ENCODE measurements at places on chromosomes 7 and 10.

DNA sequence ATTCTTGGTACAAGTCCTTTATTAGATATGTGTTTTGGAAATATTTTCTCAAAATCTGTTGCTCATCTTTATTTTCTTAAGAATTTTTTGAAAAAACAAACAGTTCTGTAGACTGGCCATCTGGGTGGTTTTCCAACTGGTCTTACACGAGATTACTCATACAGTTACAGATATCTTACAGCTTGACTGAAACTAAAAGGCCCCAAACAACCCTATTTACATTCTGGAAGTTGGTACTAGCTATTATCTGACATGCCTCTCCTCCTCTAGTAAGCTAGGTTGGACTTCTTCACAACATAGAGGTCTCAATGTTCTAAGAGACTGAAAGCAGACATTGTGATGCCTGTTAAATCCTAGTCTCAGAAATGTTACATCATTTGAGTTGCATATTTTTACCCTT lies 52.0 kb downstream of the ZNF22 start:
- DNase-seq: no peak

DNA sequence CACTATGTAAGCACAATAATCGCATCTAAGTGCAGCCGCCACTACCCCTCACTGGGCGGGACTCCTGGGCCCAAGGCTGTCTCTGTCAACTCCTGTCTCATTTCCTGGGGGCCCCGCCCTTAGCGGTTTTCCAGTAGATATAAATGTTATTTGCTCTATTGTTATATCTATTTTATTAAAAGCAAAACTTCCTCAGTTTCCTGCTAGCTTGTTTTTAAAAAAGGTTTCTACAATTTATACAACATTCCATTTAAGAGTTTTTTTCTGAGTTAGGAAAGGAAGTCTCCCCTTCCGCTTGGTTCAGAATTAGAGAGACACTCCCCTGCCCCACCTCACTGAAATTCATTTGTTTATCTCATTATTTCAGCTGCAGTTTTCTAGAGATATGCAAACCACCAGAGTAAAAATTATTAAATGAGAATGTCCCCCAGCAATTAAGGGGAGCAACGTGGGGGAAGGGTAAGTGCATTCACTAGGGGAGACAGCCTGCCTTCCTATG lies 82.7 kb downstream of the RAMP3 start:
- DNase-seq: peak; percentile 84

DNA sequence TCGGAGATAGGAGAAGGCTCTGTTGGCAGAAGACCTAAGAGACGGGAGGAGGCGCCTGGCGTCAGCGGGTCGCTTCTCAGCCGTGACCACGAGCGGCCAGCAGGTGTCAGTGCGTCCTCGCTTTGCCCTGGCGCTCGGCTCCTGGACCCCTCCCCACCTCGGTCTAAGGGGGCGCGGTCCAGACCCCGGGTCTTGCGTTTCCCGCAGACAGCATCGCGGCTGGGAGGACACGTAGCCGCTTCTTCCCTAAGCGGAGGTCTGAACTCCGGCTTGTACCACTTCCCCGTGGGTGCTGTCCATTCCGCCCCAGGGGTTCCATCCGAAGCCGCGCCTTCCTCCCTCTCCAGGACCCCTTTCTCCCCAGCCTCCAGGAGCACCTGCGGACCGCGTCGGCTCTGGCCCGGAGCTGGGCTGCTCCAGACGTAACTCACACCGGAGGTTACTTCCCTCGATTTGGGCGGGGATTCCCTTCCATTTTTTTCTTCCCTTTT lies 593 bp upstream of the ADRA2A start:
- DNase-seq: peak; percentile 84

- no peak for DNase-seq
Measured at GRCh38 chr7:127674361-127674760, 22.4 kb downstream of the SND1 start.

- no peak for DNase-seq
Measured at GRCh38 chr7:55570218-55570873, 2.0 kb downstream of the VOPP1 start.

GRCh38 chr10:119620241-119621077 lies 23.7 kb upstream of the TIAL1 start:
- DNase-seq: peak; percentile 18

- DNase-seq: no peak
Measured at GRCh38 chr7:77349141-77349540, 67.0 kb downstream of the GSAP start.

DNA sequence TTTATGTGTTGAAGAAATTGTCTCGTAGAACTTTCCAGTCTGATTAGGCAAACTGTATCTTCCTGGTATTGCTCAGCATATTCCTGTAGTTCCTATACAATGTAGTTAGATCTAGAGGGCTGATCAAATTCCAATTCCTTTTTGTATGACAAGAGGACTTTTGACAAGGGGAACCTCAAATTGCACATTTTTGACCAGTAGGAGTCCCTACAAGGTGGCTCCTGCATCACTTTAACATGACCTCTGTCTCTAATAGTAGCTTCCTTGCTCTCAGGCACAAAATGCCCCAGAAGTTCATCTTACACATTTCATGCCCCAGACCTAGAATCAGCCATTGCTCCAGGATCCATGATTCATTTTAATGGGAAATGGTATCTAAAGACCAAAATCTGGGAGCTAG lies 18.7 kb downstream of the HERPUD2 start:
- DNase-seq: peak; percentile 43

DNA sequence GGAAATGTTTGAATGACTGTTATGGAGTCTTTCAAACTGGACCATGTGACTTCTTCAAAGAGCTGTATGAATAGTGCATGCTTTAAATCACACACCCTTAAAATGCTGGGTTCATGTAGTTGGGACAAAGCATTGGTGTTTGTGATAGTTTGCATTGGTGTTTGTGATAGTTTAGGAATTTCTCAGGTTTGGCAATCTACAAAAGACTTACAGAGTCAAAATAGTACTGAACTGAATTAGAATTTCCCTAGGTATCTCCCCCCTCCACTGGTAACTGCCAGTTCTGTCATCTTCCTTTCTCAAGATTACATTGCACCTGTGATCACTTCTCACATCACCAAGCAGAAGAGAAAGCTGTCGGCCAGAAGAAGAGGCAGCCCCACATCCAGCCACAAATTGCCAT lies 261.1 kb downstream of the GATA3 start:
- DNase-seq: no peak

- DNase-seq: no peak
Measured at GRCh38 chr7:40723829-40724228, 589.0 kb downstream of the SUGCT start.

DNA sequence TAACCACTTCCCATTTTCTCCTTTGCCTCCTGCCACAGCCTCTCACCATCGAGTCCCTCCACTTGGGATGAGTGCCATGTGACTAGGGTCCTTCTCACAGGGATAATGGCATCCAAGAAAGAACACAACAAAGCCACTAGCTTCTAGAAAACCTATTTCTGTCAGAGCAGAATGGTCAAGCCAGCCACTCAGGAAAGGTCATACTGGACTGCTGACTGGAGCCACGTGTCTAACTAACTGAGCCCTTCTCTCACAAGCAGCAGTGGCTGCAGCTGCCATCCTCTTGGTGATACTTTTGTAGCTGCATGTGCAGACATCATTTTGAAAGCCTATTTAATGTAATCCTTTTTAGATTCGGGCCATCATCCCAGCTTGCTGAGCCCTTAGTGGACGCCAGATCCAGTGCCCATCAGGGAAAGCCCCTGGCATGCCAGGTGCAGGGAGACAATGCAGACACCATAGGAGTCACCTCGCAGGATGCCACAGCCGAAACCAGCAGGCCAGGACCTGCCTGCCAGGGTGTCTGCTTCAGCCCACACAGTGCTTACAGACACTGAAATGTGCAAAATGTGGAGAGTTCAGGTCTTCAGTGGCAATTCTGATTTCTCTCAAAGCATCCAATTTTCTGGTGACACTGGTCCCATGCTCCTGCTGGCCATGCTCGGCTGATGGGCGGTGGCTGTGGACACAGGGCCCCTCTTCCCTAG lies 98.3 kb upstream of the DDC start:
- no peak for DNase-seq

DNA sequence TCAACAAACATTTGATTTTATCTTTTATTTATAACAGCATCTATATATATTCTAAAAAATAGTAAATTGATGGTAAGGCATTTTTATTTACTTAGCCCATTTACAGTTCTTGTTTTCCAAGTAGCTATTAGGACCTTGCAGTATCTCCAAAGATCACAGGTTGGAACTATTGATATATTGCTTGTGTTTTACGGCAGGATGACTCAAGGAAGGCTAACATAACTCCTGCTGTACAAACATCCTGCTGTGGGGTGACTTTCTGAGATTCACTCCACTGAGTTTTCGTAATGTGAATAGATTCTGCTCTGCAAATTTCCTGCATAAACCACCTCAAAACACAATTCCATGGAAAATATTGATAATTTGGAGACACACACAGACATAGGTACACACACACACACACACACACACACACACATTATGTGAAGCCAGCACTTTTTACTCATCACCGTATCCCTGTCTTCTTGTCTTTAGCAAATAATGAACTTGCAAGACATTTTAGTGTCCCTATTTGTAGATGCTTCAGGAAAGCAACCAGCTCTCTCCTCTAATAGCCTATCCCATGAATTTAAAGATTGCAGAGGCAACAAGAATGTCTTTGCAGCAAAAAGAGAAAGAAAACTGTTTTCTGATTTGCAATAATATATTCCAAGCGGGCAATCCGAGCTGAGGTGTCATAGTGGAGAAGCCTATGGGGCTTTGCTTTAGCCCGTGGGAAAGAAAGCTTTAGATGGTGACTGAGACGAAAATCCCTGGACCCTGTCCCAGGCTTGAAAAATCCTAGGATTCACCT lies 722 bp downstream of the AGR2 start:
- DNase-seq: no peak

DNA sequence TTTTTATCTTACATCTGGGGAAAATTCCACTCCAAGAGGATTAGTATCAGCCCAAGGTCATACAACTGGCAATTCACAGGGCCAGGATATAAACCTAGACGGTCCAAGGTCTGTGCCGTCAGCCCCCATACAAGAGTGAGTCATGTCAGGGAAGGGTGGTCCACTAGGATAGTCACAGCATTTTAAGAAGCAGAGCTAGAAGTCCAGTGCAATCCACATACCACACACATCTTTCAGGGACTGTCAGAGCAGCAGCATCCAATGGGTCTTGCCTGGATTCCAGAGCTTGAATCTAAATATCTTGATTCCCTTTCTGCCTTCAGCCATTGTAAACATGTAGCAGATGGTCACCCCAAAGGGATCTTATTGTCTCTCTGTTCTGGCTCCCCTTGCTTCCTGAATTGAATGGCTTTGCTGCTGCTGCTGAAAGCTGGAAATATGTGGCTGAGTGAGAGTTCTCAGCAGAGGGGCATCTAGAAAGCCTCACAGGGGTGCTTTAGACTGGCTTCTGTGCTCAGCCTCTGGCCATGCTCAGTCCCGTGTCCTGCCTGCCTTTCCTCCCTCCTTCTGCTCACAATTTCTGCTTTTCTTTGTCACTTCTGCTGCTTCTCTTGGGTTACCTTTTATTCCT lies 9.9 kb upstream of the OR6V1 start:
- DNase-seq: no peak

DNA sequence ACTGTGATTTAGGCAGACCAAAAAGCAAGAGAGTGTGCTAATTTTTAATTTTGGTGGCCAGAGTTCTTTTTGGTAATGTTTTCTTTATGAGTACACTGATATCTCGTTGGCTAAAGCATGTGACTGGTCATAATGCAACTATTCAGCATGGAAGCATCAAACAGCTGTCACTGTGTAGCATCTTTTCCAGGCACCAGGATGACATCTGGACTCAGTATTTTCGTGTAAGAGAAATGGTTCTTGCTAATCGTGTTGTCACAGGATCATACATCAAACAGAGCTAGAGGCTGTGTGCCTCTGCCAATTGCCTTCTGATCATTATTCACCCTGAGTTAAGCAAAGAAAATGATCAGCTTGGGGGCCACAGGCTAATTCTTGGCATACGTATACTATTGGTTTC lies 118.9 kb downstream of the SND1 start:
- DNase-seq: no peak

DNA sequence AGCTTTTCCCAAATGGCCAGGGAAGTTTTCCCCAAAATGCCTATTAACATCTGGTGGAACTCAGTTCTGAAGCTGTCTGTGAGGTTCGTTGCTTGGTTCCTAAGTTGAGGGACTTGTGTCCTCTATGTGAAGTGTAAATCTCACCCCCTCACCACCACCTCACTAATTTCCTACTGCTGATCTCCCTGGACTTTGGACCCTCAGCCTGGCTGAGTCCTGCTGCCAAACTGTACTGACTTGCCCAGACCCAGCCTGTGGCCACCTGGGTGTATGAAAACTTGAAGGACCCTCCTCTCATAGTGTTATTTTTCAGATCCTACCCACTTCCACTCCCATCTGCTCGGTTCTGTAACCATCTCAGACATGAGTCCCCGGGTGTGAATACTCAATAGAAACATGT lies 94.9 kb downstream of the MET start:
- DNase-seq: no peak

DNA sequence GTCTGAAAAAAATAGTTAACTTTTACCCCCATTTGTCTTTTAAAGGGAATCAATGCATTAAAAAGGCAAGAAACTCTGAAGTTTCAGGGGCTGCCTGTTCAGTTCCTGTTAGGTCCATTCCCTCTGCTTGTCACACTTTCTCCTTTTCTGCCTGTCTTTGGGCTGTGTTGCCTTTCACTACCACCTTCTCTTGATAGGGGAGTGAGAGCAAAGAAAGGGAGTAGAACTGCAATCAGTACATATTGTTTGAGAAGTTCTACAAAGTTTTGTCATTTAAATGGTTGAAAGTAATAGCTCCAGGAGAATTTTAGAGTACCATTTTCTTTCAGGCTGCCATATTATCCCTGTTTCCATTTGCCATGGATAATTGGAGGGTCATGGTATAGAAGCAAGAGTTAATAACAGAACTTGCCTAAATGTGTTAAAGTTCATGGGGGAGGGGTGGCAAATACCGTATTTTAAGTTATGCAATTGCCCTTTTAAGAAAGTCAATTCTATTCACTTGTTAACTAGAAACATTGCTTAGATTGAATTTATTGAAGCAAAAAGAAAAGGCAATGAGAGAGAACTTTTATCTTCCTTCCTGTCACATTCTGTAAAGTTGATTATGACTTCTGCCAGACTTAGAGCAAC lies 38.6 kb downstream of the MPLKIP start:
- DNase-seq: no peak

DNA sequence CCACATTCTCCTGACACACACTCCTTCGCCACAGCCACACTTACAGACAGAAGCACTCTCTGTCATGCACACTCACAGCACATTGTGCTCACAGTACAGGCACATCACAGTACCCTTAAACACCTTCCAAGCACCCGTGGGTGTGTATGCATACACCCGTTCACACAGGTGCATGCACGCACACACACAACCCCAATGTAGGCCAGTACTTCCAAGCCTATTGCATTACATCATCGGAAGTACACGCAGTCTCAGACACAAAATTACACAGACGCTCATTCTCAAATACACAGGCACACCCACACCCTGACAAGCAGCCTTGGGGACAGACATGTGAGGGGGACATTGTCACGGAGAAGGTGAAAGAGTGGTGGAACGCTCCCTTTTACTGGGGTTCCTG lies 11.1 kb downstream of the KAZALD1 start:
- DNase-seq: no peak

- DNase-seq: no peak
Measured at GRCh38 chr10:109343293-109343692, 580.0 kb downstream of the XPNPEP1 start.

Data from hematopoietic multipotent progenitor cell treated with erythropoietin and hydrocortisone succinate and interleukin-3 and kit ligand, for 4 days (in vitro differentiated cells).